Hypothalamus (tissue), 51 donors: ENCODE measurements at places on chromosomes 12 and 14.

DNA sequence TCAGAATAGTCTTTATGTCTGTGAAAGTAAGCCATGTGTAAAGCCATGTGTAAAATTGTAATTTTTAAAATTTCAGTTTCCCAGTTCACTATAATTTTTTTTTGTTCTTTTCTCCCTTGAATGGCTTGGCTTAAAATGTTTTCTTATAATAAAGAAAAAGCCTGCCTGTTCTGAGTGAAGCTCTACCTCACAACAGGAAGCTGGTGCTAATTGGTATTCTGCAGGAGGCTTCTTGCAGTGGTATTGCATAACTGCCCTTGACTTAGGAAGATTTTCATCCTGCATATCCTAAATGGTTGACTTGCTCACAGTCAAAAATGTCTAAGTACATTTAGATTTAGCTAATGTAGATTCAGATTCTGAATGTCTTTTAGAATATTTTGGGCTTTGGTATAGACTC is 49.5 kb downstream of the ATP2A2 start:
- no peak for DNase-seq

DNA sequence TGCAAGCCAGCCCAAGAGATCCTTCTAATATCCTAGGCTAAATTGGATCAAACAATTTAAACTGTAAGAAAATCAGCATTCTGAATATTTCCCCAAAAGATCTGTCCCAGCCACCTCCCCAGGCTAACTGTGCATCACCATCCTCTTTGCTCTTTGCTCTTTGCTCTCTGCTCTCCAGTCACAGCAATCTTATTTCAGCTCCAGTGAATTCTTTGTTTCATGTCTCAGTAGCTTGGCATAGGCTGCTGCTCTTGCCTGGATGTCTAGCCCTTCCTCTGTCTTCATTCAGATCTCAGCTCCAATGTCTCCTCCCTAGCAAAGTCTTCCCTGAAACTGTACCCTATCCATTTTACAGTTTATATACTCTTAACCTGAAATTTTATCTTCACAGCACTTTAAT is 399.8 kb upstream of the USP15 start:
- DNase-seq, result no peak

DNA sequence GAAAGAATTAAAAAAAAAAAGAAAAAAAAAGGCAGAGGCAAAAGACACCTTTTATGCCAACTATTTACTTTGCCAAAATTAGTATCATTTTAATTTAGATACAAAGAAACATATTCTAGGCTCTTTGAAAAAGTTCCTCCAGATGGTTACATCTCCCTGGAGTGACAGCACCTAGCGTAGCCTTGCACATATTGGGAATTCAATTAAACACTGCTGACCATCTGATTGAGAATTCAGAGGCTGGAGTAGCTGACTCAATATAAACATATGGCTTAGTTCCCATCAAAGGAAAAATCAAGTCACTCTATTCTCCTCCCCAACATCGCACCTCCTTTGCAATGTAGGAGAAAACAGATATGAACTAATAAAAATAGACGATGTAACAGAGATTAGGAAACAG is 36.4 kb downstream of the ANKS1B start:
- DNase-seq, result no peak

GRCh38 chr12:83920821-83921547 is 991.6 kb downstream of the SLC6A15 start:
- no peak for DNase-seq

- DNase-seq, result no peak
These were observed 210.3 kb downstream of the NUAK1 start for GRCh38 chr12:105928436-105928835.

DNA sequence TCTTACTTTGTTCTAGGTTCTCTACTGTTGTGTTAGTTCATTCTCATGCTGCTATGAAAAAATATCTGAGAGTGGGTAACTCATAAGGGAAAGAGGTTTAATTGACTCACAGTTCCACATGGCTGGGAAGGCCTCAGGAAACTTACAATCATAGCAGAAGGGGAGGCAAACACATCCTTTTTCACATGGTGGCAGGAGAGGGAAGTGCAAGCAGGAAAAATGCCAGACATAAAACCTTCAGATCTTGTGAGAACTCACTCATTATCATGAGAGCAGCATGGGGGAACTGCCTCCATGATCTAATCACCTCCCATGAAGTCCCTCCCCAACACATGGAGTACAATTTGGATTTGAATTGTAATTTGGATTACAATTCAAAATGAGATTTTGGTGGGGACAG is 69.6 kb downstream of the MGST1 start:
- DNase-seq, result no peak

- DNase-seq, result no peak
These were observed 9.6 kb downstream of the PTPN6 start for GRCh38 chr12:6960593-6961277.

GRCh38 chr12:4526923-4527546 is 11.7 kb upstream of the RAD51AP1 start:
- no peak for DNase-seq

DNA sequence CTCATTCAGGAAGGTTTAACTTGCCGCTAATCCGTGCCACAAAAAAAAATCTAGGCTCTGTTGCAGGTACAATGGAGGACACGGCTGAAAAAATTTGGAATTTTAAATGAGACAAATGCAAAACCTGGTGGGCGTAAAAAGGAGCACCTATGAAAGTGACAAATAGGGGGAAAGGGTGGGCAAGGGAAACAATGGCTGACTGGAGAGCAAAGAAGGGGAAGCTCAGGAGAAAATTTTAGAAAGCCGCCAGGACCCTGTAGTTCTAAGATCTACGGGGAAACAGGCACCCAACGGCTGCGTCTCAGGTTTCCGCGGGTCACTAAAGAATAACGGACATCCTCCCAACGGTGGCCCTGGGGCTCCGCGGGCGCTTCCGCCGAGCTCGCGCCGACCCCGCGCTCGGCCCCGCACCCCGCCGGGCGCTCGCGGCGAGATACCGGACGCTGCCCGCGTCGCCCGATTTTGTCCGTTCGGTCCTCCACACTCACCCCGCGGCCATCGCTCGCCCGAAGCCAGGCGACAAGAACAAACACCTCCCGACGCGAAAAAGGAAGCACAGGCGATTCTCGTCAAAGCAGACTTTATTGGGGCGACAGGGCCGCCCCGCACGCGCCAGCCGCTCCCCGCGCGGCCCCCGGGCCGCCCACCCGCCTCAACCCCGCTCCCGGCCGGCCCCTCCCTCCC is 1.1 kb upstream of the YY1 start:
- DNase-seq, result peak; percentile 47

- no peak for DNase-seq
These were observed 38.0 kb downstream of the NFKBIA start for GRCh38 chr14:35366521-35366976.

DNA sequence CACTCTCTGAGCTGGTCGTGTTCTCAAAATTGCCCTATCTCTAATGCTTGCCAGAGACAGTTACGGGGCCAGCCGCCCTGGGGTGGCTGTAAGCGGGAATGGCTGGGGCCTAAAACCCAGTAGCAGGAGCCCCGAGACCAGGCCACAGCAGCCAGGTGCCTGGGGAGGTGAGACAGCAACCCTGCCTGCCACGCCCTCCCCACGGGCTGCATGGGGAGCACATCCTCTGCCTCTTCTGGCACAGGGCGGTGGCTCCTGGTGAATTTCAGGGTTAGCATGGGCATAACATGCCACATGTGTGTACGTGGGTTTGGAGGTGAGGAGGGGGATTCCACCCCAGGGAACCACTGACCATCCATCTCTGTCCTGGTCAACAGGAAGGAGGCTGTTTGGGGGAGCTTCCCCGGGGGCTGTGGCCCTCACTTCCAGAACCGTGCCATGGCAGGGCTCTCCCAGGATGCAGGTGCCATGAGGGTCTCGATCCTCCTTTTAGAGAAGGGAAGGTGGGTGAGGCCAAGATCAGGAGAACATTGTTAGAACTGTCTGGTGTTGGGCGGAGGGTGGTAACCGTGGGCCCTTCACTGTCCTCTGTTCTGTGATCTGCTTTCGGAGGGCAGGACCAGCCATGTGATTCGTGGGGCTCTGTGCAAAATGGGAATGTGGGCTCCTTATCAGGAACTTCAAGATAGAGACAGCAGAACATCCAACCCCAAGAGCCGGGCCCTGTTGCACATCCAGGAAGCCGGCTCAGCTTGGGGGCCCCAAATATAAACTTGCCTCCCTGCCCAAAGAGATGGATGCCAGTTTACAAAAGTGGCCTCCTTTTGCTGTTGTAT is 312.2 kb upstream of the DIO3 start:
- no peak for DNase-seq

- DNase-seq, result no peak
These were observed 22.0 kb upstream of the TMEM106C start for GRCh38 chr12:47941475-47941780.

DNA sequence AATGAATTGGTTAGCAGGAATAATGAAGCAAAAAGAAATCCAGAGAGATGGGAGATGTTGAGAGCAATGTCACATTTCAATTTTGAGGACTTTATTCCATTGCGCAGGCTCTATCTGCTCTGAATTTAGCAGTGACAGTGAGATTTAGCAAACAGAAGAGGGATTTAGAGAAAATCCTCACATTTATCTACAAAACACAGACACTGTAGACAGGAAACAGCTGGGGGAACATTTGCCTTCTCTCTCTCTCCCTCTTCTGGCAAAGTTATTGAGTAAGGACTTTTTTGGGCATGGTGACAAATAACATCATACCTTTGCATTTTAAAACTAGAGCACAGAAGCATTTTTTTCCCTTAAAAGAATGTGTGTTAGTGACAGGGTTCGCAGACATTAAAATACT is at the start of gene IGF1:
IGF1 (minus strand) TSS at position 158 of the 400 bp plus-strand sequence. CDS start 182 bp downstream, outside the sequence.
- DNase-seq, result no peak

DNA sequence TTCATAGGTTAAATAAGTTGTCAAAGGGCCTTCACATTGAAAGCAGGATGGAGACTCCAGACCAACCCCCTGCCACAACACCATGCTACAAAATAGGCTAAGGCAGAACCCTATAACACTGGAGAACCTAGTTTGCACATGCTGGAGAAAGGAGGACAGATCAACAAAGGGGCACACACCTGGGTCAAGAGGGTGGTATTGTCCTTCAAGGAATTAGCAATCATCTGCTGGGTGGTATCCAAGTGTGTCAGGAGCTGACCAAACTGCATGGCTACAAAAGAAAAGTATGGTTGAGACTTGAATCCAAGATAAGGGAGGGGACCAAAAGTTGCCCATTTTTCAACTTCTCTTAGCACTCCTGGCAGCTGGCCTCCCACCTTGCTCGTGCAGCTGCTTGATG is 9.2 kb downstream of the MBD6 start:
- no peak for DNase-seq

DNA sequence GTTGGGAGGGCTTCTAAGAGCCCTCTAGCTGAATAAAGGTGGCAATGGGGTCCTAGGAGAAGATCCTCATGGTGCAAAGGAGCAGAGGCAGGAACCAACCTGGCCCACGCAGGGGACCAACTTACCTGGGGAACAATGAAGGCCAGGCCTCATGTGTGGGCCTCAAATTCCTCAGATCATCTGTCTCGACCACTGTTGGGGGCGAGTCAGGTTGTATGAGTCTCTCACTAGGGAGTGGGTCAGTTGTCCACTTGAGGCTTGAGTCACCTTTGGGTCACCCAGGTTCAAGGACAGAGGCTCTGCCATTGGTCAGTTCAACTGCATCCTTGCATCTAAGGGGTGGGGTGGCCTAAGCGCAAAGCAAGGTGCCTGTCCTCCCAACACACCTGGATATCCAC is 43.7 kb upstream of the BDKRB2 start:
- DNase-seq, result no peak

DNA sequence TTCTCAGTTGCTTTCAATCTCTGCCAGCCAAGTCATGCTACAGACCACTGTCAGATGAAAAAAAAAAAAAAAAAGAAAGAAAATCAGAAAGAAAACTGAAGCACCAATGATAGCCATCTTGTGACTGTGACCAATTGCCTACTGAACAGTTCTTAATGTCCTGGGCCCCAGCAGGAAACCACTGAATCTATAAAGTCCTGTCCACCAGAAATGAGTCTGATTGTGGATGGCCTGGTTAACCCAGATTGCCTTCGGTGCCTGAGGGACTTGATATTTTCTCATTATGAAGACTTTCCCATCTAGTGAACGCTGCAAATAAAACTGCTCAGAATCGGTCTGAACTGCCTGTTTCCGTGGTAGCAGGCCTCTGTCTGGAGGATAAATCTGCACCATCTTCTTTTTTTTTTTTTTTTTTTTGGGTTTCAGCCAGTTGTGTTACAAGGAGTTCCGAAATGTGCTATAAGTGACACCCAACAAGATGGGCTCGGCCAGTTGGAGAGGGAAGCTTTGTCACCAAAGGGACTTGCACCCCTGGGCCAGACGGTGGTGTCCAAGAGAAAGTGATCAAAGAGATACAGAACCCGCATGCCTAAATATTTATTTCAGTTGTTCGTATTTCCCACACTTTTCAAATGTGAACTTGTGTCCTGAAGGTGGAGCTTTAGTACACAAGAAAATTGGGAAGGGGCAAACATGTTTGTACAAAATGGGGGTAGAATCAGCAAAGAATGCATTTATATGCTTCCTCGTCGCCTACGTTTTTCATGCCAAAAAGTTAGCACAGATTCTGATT is 3.0 kb upstream of the PLXNC1 start:
- DNase-seq, result no peak

DNA sequence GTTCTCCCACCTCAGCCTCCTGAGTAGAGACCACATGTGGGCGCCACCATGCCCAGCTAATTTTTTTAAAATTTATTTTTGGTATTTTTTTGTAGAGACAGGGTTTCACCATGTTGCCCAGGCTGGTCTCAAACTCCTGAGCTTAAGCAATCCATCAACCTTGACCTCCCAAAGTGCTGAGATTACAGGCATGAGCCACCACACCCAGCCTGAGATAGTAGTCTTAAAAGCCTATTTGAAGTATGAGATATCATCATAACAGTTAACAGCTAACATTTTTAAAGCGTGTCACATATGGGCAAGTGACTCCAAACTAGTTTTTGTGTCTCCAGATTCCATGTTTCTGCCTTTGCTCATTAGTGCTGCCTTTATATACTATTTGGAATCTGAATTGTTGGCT is 74.6 kb upstream of the WSCD2 start:
- no peak for DNase-seq

DNA sequence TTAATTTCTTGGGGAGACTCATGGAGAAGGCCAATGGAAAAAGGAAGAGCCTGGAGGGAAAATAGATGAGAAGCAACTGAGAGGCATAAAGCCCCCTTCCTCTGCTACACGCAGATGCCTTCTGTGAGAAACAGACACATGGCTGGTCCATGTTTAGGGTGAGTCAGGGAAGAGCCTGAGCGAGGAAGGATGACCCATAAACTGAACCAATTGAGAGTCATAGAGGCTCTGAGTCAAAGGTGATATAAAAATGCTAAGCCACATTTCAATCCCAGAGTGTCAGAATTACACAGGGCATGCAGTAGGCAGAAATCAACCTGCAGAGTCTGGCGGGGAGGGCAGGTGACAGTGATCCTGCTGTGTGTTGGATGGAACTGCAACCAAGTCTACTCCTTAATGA is 30.1 kb upstream of the NEDD1 start:
- no peak for DNase-seq
